ENCODE measurements at places on chromosomes 1 and 21.

DNA sequence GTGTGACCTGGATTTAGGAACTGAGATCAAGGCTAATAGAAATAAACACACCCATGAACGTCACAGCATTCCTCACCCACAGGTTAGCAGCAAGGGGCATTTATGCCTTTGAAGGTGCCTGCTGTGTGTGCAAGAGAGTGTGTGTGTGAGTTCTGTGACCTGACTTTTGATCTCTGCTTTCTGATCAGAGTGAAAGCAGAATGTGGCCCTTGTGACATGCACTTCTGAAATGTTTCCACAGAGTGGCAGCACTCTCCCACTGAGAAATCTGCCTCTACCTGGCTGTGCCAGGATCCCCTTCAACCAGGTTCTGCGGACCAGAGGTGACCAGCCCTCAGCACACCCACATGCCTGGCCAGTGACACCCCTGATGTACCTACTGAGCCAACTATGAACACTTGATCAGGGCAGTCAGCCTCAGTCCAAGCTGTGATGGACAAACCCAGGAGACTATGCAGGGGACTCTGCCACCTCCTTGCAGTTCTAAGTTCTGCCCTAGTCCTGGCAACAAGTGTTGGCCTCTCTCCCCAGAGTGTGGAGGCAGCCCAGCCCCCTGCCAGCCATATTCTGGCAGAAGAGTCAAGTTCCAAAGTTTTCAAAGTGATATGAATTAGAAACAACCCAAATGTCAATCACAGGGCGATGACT is 41.0 kb downstream of the RXRG start:
- peak; percentile 42 for DNase-seq

DNA sequence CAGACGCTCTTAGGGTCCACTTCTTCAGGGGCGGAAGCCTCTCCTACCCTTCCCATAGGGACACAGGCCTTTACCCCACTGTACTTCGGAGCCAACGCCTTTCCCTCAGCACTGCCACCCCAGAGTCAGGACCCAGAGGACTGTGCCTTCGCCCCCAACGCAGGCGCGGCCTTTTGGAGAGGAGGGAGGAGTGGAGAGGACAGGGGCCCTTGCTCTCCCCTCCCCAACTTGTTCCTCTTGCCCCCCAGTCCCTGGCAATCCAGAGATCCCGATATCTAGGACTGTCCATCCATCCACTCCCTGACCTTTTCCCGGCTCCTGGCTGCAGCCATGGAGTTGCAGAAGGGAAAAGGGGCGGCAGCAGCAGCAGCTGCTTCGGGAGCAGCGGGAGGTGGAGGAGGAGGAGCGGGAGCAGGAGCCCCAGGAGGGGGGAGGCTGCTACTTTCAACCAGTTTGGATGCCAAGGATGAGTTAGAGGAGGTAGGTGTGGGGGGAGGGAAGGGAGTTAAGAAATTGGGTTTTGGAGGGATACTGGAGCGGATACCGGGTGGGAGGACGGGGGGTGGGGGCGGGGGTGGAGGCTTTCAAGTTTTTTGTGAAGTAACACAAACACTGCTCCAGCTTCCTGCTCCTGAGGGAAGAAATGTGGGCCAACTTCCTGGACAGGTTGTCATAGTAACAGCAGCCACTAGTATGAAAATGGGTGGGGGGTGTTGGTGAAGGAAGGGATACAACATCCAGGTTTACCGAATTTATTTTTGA is 636 bp downstream of the INTS3 start:
- DNase-seq = peak; percentile 29

DNA sequence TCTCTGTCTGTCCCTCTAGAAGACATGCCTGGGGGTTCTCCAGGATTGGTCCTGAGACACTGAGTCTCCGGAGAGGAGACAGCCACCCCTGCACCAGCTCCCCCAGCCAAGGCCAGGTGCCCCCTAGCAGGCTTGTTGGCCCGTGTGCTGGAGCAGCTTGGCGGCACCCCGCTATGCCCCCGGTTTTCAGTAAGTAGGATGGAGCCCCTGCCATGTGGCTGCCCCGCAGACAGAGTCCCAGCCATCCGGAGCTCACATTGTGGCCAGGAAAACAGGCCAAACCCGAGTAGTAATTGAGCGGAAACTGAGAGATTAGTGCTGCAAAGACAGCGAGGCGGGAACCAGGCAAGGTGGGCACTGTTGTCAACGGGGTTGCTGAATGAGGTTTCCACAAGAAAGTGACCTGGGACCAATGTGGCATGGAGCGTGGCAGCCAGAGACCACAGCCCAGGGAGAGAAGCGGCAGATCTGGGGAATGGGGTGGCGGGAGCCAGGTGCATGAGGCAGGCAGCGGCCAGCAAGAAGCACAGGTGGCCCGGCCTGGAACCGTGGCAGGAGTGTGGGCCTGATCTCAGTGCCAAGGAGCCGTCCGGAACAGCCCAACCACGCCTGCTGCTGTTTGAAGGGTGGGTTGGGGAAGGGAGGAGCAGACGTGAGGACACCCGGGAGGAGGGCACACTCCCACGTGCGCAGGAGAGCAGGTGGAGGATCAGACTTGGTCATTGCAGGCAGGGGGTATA is 137.4 kb upstream of the VAMP3 start:
- no peak for DNase-seq

DNA sequence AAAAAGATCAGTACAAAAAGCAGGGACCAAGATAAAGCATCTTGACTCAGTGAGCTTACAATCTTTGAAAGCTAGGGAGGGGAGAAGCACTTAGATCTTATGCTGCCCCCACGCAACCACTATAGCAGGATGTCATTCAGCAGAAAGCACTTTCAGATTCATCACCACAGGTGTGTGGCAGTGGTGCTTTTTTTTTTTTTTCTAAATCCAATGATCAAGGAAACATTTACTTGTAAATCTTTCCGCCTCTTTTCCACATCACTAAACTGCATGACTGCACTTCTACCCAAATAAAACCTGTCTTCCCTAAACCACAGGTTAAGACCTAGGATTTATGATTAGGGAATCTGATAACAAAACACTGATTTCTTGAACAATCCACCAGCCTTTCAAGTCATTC is 154.8 kb downstream of the SLC45A1 start:
- peak; percentile 37 for DNase-seq

DNA sequence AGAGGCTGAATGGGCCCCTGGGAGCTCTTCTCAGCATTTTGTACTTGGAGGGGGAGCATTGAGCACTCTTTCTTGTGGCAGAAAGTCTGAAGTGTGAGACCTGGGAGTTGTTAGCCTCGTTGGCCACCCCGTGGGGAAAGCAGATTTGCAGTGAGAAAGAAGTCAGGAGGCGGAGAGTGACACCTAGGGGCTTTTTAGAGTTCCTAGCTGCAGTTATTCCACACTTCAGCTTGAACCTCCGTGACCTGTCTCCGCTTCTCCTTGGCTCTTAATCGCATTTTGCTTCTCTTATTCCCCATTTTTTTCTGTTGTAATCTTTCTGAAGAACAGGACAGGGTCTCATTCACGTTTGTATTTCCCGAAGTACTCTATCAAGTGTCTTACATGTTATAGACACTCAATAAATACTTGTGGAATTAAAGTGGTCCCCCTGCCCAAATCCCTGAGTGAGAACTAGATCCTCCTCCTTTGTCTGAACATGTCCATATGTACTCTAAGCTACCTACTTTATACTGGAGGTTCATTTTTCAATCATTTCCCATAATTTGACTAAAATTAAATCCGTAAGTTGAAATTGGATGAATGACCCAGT is 14.5 kb upstream of the C1orf141 start:
- DNase-seq = peak; percentile 54

DNA sequence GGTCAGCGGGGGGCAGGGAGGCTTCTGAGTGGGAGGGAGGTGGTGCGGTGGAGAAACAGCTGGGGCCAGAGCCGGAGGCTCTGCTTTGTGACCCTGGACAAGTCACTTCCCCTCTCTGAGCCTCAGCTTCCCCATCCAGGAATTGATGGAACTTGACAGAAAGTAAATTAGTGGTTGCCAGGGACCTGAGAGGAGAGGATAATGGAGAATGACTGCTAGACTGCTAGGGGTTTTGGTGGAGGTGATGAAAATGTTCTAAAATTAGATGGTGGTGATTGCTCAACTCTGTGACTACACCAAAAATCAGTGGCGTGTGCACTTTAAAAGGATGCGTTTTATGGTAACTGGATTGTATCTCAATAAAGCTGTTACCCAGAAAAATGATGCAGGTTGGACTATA is 100.9 kb downstream of the ARHGEF10L start:
- DNase-seq = no peak

- DNase-seq = no peak
These were observed 198.6 kb upstream of the EDN2 start for GRCh38 chr1:41682845-41683625.

DNA sequence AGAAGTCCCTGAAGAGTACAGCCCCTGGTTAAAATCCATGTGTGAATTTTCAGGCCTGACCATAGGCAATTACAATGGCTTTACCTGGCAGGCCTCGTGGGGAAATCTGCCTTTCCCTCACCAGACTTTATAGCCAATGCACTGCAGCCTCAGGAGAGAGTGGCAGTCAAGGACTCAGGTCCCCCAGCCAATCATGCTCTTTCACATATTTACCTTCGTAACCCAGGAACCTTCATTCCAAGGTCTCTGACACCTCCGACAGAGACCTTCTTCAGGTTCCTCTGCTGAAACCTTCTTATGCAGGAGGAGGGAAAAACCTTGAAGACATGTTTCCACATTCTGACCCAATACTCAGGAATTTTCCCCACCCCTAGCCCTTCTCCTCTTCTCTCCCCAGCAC is 118.9 kb downstream of the FASLG start:
- DNase-seq = no peak

DNA sequence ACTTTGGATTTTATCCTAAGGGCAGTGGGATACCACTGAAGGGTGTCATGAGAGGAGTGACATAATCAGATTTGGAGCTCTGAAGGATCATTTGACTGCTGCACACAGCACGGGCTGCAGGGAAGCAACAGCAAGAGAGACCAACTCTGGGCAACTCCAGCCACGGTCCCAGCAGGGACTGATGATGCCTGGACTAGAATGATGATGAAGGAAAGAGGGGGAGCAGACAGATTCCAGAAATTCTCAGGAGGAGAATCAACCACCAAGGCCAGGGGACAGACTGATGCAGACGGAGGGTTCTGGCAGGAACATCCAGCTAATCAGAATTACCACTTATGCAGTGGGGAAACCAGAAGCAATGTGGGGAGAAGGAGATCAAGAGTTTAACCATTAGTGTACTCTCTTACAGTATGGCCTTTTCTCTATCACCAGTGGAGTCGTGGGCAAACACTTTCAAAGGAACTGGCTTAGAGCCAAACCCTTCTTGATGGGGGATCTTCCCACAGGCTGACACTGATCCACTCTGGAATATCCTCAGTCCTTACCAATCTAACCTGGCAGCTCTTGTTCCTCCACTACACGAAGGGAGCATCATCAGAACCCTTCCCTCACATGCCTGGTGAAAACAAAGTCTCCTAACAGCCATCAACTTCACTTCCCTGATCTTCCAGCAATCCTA is 3.3 kb downstream of the URB1 start:
- no peak for DNase-seq

- DNase-seq = no peak
These were observed 104.0 kb downstream of the PDE4B start for GRCh38 chr1:65896721-65897120.
